ENCODE measurements at places on chromosomes 11 and 22.

DNA sequence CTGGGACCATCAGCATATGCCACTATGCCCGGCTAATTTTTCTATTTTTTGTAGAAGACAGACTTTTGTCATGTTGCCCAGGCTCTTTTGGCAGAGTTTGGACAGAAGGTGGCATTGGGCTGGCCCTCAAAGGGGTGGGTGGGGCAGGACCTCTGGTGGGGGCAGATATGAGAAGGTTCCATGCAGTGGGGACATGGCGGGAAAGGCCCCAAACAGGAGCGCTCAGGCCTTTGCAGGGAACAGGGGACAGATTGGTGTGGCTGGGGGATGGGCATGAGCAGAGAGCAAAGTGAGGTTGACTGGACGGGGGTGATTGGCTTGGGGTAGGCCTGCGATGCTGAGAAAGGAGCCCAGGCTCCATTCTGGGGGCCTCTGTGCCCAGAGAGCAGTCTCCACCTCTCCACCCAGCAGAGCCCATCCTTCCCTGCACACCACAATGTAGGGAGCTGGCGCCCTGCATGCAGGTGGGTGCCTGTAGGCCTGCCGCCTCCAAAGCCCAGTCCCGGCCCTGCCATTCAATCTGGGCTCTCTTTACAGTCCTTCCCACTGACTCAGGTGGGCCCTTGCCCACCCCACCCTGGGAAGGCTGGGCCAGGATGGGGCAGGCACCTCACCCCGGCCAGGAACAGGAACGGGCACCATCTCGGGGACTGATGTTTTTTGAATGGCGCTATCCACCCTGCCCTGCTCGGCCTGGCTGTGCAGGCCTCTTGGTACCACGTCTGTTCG lies 98.7 kb downstream of the MORC2 start:
- no peak for DNase-seq

DNA sequence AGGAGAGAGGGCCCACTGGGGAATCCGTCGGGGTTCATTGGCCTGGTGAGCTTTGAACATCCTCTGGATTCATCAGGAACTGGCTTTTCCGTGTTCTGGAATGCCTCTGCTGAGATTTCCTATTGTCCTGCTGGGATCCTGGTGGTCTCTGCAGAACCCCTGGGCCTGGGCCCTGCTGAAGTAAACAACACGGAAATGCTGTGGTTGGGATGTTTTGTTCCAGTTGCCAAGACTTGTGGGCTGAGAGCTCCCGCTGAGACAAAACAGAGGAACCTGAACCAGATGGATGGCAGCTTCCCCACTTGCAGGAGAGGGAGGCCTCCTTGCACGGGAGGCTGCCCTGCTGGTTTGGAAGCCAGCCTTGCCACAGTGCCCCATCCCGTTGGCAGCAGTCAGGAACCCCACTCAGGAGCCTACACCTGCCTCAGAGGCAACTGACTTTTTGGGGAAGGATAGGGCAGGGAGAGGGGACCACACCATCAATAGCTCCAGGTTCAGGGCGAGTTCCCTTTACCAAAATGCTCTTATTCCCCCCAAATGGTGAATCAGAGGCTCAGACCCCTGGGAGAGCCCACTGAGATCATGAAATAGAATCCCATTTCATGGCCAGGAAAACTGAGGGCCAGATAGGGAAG lies 60.7 kb downstream of the LRRC32 start:
- DNase-seq, result no peak

DNA sequence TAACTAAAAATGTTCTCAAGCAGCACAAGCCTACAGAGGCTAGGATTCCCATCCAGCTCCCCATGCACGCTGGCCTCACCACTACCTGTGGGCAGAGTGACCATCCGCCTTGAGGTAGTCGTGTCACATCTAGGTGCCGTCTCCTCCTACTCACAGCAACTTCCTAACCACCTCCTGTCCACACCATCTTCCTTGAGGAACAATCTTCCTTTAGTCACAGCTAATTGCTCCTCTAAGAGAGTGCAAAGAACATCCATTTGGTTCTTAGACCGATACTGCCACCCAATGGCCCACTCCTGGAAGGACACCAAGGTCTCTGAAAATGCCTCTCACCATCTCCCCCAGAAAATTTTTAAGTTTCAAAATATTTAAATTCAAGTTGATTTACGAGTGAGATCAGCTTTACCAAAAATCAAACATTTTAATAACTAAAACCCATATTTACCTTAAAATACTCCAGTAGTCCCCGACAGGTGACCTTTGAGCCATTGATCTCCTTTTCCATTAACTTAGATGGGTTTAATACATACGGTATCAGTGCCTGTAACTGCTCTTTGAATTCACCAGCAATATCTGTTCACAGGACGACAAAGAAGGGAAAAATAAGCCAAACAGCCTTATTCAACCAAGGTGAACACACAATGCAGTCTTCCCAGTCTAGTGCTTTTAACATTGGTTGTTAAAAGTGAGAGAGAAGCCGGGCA lies 21.7 kb upstream of the PLAAT3 start:
- peak; percentile 37 for DNase-seq

- DNase-seq, result no peak
These were observed 37.3 kb downstream of the GALNT18 start for GRCh38 chr11:11584530-11584810.

- no peak for DNase-seq
These were observed 416.5 kb downstream of the GUCY1A2 start for GRCh38 chr11:106601684-106602297.

DNA sequence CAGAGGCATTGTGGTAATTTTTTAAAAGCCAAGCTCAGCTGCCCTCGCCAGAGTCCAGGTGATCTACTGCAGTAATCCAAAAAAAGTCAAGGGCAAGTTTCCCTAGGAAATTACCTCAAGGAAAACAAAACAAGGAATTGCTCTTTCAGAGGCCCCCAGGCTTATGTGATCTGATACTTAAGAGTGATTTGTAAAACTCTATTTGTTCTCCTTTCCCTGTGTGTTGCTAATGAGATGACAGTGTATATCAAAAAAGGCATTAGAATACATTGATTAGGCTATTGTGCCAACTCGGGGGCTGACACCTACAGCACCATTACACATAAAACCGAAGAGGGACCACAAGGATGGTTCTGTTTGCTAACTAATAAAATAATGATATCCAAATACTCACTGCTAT lies 44.5 kb upstream of the CHRM4 start:
- DNase-seq, result no peak

DNA sequence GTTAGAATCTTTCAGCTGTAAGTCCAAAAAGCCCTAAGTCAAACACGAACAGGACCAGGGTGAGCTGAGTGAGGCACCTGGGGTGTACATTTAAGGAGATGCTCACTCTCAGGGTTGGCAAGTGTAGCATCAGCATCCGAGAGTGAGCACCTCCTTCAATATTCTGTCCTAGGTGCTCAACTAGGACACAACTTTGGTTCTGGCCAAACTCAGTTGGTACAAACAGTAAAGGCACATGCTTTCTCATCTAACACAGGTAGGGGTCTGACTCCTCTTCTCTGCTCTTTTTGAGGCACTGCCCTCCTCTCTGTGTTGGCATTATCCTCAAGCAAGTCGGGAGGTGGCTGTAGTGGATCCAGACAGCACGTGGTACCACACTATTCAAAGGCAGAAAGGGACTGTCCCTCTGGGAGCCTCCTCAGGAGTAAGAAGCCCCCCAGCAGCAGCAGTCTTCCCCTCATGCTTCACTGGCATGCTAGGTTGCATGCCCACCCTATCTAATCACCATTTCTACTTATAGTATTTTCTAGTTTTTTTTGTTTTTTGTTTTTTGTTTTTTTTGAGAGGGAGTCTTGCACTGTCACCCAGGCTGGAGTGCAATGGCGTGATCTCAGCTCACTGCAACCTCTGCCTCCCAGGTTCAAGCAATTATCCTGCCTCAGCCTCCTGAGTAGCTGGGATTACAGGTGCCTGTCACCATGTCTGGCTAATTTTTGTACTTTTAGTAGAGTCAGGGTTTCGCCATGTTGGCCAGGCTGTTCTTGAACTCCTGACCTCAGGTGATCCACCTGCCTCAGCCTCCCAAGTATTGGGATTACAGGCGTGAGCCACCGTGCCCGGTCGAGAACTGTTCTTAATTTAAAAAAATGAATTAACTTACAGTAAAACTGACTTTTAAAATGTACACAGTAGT lies 14.7 kb upstream of the MAPK1 start:
- no peak for DNase-seq

DNA sequence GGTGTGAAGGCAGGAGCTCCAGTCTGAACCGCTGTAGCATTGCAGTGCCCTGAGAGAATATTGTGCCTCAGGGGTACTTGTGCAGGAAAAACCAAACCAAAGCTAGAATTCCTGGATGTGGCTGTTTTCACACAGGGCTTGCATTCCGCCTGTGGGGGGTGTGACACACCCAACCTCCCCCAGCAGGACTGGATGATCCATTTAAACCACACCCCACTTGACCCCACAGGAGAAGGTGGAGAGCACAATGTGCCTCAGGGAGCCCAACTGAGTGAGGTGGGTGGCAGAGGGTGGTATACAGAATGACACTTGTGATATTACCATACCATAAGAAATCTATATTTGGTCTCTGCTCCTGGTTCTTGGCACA lies 66.9 kb upstream of the SLC22A12 start:
- DNase-seq, result no peak

DNA sequence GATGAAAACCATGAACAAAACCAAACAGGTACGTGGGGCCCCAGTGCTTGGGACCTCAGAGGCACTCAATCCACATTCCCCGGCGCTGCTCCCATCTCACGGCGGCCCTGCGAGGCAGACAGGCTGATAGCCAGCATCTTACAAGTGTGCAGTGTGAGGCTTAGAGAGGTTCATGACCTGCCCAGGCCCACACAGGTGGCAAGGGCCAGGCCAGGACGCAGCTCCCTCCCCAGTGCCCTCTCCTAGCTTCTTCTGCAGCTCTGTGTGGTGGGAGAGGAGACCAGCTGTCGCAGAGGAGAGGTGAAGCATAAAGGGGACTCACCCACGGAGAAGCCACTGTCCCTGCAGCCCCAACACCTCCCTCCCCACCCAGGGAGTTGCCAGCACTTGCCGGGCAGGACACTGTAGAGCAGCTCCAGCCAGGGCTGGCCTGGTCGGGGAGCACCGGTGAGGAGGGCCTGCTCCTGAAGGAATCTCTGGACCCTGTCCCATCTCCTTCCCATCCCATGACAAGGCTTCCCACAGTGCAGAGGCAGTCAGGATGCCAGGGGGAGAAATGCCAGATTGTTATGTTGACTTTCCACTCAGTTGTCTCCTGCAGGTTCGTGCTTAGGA lies 92.4 kb upstream of the TMEM45B start:
- DNase-seq, result no peak

DNA sequence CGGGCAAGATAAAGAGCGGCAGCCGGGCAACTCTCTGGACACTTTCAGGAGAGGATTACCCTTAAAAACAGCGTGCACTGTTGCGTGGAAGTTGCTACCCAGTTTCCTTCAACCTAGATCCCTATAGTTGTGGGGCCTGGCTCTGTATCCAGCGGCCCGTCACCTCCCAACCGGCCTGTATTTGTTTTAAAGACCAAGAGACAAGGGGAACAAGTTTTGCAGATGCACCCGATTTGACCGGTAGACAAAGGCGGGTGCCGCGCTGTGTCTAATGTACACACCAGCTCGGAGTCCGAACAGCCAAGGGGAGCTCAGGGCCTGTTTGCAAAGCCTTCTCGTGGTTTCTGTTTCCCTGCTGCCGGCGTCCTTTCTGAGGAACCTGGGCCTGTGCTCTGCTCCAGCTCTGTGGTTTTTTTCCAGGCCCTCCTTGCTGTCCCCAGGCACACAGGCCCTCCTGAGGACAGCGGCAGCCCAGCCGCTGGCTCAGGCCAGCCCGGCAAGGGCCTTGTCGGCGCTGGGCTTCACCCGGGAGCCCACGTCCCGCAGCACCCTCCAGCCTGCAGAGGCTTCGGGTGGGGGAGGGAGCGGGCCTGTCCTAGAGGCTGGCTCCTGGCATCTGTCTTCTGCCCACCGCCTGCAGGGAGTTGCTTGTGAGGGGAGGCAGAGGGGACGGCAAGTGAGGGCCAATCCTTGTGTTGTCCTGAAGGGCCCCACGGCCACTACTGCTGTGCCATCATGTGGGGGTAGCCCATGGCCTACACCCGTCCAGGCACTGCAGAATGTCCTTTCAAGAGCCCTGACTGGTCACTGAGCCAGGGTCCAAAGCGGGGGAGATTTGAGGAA lies 1.4 kb downstream of the TBX1 start:
- no peak for DNase-seq

DNA sequence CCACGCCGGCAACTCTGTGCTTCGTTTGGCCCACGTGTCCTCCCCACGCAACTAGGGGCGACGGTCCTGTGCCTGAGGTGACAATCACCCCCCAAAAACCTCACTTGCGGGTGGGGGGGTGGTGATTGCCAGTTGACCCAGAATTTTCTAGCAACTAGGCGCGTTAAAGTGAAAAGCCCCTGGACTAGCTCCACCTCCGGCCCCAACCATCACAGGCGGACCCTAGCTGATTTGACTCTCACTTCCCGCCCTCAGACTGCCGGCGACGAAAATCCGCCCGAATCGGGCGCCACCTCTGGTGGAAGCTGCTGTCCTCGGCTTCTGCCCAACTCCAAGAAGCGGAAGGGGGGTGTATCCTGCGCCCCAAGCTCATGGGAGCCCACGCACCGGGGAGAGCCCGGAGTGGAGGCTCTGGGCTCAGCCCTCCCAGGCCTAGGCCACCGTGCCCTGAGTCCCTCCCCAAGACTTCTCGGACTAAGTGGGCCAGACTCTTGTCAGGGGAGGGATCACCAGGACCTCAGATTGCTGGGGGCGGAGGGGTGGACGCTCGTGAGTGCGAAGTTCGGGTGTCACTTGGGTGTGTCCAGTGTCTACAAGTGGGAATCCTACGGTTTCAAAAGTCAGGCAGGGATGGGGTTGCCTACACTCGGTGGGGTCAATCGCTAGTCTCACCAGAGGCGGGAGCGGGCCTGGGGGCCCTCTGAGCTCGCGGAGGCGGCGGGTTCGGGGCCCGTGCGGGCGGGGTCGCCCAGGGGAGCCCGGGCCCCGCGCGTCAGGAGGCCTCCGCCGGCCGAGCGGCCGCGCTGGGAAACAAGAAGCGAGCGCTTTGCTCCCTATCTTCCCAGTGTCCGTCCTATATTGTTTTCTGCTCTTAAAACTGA lies 12.3 kb downstream of the PAX6 start:
- DNase-seq, result peak; percentile 33

DNA sequence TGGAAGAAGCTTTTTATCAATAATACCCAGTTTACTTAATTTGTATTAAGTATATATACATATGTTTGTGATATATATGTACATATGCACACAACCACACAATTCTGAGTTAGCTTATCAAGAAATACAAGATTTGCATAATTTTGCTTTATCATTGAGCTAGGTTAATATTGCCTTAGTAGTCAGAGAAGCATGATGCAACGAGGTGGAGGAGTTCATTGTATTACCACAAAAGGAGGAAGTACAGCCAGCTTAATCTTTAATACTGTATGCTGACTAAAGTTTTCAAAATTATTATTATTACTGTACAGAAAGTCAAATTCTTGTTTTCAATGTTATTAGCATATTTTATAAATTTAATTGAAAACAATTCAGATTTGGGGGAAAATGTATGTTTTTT lies 278.4 kb upstream of the PDGFD start:
- no peak for DNase-seq

- DNase-seq, result no peak
These were observed 17.1 kb upstream of the MS4A4A start for GRCh38 chr11:60263402-60263801.

DNA sequence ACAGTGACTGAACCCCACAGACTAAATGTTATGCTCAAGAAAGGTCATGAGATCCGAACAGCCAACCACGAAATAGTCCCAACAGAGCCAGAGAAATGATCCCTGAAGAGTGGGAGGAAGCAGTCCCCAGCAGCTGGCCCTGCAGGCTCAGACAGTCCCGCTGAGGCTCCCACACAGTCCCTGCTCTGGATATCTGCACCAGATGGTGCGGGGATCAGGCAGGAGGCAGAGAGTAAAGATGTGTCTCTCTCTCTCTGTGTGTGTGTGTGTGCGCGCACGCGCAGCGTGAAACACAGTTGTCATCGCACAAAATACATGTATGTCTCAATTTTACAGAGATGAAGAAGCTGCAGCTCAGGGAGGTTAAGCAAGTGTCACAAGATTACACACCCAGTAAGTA lies 27.9 kb downstream of the GUCY1A2 start:
- DNase-seq, result no peak

All from cerebellar nuclear complex (tissue), 1 donor.